Activated T-cell treated with anti-CD3 and anti-CD28 coated beads, Interleukin-2, amount 50 U/mL, for 72 hours (primary cell): ENCODE measurements at places on chromosomes 3 and 15. TPM values are rescaled to one million over a fixed set of nuclear protein-coding genes. Genes with fewer than 3 reads are reported as not detected.

DNA sequence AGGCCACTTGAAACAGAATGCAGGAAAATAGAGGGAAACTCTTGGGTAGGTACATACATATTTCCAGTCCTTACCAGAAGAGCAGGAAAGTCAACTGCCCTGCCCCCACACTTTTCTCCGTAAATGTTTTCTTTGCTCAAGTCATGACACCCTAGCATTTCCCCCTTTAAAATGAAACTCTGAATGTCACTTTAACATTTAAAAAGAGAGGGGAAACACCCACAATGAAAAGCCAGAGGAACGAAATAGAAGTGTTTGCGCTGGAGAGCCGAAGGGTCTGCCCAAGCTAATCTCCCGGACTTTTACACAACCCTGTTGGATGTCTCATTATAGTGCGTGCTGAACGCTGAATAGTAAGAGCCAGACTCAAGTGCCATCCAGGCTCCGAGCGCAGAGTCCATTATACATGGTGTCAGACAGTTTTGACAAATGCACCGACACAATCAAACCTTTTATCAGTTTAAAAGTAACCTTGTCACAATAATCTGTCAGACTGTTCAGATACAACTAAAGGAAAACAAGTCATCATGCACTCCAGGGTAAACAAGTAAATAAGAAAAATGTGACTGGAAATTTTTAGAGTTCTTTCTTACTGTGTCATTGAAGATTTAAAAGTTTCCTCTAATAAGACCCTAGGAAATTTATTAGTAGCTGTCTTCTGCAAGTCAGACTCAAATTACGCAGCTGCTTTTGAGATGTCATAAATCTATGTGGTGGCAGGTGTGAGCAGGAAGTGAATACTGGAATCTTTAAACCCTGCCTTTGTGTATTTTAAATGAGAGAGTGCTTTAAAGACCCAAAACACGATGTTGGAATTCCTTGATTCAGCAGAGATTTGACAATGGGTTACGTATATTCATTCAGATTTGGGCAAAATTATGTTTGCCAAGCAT lies 159.8 kb downstream of the RBMS3 start:
- DNase-seq: no peak

The C2CD4A gene
- 0.46 TPM for total RNA-seq

The ADAMTSL3 gene
- 0.12 TPM for total RNA-seq

The AADACL2 gene
- not detected for total RNA-seq

- DNase-seq: no peak
Measured at GRCh38 chr15:98043160-98044014, 82.9 kb downstream of the ARRDC4 start.

- DNase-seq: no peak
Measured at GRCh38 chr3:119220970-119221667, 19.6 kb downstream of the B4GALT4 start.

DNA sequence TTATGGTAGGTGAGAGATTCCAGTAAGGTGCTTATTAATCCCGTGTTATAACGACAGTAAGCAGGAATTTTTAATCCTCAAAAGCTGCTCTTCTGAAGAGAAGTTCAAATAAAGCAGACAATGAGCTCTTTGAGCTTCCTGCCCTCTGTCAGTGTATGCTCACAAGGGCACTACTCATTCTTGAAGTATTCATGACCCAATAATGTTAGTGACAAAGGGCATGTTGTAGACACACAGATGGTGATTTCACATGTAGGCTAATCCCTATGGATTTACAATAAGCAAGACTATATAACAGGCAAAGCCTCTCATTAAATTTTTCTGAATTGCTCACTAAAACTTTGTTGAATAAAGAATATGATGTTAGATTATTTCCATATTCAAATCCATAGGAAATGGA lies 578.6 kb downstream of the RSL24D1 start:
- no peak for DNase-seq

The MYEF2 gene
- total RNA-seq: 47.6 TPM

The KLHDC8B gene
- 5.4 TPM for total RNA-seq

The MASP1 gene
- total RNA-seq: not detected

GRCh38 chr3:118097226-118097625 lies 937.4 kb downstream of the IGSF11 start:
- DNase-seq: no peak

- DNase-seq: no peak
Measured at GRCh38 chr3:194057570-194058188, 78.3 kb upstream of the HES1 start.

The UQCC5 gene
- 8.9 TPM for total RNA-seq

The CLDN1 gene
- 12.3 TPM for total RNA-seq

GRCh38 chr3:126999383-126999782 lies 16.5 kb downstream of the PLXNA1 start:
- DNase-seq: no peak

DNA sequence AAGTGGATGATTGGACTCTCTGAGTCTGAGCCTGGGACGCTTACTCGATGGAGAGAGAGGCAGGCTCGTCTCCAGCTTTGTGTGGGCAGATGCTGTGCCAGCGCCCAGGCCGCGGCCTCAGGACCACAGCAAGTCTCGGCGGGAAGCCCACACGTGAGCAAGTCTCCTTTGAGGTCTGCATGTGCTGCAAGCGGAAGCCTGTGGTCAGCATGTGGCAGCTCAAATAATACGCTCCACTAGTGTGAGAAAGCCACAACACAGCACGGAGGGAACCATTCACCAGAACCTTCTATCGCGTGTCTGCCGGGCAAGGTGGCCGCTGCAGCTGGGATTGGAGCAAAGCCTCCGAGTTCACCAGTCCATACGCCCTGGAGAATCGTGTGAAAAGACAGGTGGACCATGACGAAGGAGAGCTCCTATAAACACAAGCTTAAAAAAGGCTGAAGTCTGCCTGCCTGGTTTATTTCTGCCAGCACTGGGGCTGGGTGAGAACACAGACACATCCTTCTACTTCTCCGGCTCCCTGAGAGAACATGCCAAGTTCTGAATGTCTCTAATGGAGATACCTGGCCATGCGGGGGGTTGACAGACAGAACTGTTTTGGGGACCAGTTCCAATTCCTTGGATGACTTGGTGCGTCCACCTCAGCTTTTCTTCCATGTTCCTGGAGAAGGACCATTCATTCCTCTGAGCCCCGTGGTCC lies 82.0 kb upstream of the LRIG1 start:
- peak; percentile 41 for DNase-seq

GRCh38 chr3:188209740-188210139 lies 55.8 kb downstream of the LPP start:
- no peak for DNase-seq

GRCh38 chr3:30657914-30658313 lies 51.5 kb downstream of the TGFBR2 start:
- DNase-seq: peak; percentile 62

GRCh38 chr3:128551867-128552266 lies 58.9 kb upstream of the GATA2 start:
- no peak for DNase-seq

DNA sequence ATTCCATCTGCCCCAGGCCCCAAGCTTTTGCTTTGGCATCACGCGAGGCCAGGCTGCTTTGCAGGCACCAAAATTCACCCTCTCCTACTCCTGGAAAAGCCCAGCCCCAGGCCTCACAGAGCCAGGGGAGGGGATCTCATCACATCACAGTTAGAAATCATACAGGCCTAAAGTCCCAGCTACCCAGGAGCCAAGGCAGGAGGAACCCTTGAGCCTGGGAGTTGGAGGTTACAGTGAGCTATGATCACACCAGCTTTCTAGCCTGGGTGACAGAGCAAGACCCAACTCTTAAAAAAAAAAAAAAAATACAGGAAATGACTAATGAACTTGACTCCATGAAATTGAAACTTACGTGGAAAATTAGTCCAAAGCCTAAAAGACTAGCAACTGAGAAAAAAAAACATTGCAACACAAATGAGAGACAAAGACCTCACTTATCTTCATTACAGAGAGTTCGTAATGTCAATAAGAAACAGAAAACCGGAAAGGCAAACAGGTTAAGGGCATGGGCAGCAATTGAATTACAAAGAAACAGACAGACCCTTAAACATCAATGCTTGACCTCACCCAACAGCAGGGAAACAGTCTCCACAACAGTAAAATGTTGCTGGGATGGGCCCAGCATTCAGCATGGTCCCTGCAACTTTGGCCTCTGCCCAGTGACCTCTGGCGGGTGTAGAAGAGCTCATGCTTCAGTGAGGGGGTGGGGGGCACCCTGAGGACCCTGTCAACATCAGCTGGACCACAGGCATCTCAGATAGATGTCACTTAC lies 151.5 kb downstream of the LRRK1 start:
- no peak for DNase-seq

The WDR5B gene
- 3.6 TPM for total RNA-seq

The SUMF1 gene
- total RNA-seq: 5.0 TPM

DNA sequence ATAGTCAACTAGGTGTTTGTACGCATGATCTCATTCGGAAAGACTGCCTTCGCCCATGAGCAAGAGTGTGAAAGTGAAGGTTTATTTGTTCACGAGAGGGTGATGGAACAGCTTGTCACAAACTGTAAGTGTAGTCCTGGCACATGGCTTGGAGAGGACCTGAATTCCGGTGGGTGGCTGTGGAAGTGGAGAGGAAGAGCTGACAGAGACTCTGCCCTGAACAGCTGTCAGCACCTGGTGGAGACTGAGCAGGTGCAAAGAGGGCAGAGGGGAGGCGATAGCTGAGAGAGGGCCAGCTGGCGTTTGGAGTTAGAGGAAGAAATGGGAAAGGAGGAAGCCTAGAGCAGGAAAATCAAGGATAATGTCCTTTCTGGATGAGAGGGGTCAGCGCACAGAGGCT lies 155.7 kb downstream of the EEFSEC start:
- DNase-seq: no peak

- DNase-seq: no peak
Measured at GRCh38 chr15:52857937-52858781, 68.0 kb upstream of the ONECUT1 start.

DNA sequence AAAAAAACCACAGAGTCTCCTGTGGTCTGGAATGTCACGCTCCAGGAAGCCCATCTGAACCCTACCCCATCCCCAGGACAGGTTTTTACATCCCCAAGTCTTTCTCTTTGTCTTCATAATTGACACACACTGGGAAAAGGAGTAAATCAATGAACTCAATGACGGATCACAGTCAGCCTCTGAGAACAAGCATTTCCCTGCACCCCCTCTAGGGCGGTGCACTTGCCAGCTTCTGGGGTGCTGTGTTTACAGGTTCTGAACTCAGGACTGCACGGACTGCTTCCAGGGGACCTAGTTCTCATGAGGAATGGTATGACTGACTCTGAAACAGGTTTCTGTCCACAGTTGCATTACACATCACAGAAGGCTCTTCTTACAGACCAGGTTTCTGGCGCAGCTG lies 81.1 kb downstream of the NUP210 start:
- no peak for DNase-seq

The CAMP gene
- total RNA-seq: not detected

GRCh38 chr3:111534701-111535100 lies 7.3 kb upstream of the CD96 start:
- no peak for DNase-seq

- no peak for DNase-seq
Measured at GRCh38 chr15:72511536-72511935, 37.4 kb downstream of the ARIH1 start.

The TNNC1 gene
- total RNA-seq: 14.4 TPM

The TLR9 gene
- 1.2 TPM for total RNA-seq

- no peak for DNase-seq
Measured at GRCh38 chr15:90294159-90294558, 28.7 kb downstream of the NGRN start.

The C15orf62 gene
- total RNA-seq: 1.6 TPM

- no peak for DNase-seq
Measured at GRCh38 chr3:161475905-161476304, 20.7 kb upstream of the OTOL1 start.

DNA sequence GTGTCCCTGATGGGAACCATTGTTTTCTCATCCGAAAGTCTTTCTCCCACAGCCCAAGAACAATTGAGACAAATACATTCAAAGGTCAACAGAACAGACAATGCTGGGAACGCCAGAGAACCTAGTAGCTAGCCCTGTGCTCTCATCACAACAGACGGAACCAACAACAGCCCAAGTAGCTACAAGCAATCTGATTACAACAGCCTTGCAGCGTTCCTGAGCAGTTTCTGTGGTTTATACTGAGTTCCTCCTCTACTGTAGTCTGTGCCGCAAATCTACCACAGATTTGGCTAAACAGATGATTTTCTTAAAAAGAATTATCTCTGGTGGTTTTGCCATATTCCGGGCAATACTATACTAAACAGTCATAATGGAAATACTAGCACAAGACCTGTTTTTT lies 435.6 kb downstream of the MECOM start:
- DNase-seq: no peak

DNA sequence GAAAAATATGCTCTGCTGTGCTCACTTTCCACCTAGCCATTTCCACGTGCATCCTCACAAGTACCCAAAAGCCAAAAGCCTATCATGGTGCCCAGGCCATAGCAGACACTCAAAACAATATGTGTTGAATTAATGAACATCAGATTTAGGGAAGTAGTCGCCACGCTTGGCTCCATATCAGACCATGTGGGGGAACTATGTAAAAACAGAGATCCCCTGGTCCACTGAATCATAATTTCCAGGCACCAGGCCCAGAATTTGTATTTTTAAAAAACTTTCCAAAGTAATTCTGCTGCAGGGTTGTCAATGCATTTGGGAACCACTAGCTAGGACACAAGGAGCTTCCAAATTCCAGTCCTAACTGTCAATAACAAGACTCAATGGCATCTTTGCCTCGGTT lies 77.3 kb downstream of the CNTN3 start:
- DNase-seq: no peak

The C3orf80 gene
- total RNA-seq: 0.09 TPM

DNA sequence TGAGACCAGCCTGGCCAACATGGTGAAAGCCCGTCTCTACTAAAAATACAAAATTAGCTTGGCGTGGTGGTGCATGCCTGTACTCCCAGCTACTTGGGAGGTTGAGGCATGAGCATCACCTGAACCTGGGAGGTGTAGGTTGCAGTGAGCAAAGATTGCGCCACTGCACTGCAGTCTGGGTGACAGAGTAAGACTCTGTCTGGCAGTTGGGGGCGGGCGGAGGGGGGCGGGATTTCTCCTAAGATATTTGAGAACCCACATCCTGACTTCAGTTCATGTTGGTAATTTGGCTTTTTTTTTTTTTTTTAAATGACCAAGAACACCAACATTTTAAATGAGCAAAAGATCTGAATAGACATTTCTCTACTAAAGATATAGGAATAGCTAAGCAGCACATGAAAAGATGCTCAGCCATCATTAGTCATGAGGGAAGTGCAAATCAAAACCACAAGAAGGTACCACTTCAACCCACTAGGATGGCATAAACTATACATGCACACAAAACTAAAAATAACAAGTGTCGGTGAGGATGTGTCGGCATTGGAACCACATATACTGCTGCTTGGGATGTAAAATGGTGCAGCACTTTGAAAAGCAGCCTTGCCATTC lies 75.6 kb upstream of the LMOD3 start:
- peak; percentile 49 for DNase-seq

The CTXN2 gene
- total RNA-seq: not detected

GRCh38 chr15:39585871-39586301 lies 5.0 kb downstream of the THBS1 start:
- no peak for DNase-seq
